CD4-positive, alpha-beta T cell treated with Interleukin-6 at 100 ng/mL for 8 hours (primary cell): ENCODE measurements at places on chromosomes 1 and 21.

GRCh38 chr21:46663754-46664153, 28.3 kb downstream of the PRMT2 start:
- DNase-seq, result no peak

DNA sequence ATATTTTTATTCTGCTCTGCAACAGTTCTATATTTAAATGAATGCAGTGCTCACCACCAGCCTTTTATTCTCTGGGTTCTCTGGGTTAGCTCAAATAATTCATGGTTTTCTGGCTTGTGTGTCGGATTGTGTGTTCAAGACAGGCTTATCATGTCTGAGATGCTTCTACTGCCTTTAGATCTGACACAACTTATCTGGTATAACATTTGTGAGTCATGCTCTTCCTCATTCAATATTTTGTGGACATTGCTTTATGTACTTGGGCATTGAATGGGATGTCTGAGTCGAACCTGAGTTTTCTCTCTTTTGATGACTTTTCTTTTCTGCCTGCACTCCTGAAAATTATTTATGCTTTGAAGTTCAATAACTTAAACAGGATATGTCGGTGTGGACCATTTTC, 17.6 kb upstream of the PKP1 start:
- no peak for DNase-seq

DNA sequence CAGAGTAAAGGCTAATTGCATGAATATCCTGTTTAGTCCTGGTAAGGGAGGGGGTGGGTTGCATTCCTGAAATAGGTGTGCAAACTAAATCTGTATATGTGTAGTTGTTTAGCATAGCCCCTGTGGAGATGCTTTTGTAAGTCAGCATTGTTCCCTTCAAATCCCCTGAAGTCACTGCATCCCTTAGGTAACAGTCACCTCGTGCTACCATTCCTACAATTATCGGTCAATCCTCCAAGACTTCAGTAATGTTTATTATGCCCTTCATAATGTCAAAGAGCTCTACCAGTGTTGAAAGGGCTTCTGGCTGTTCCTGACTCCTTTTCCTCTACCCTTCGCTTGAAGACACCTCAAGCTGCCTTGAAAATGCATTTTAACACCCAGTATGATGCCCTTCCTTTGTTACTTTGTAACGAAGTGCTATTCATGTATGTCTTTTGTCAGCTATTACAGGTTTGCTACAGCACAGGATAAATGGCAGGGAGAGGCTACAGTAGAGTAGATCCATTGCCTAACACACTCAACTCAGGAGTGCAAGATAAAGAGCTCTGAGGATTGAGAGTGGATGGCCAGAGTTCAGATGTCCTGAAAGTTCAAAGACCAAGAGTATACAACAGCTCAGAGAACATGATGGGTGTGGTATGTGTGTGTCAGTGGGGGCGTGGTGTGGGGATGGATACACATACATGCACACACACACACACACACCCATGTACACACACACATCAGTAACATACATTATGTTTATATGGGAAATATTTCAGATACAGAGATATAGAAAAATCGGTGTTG, 27.4 kb upstream of the FOXD3 start:
- no peak for DNase-seq

DNA sequence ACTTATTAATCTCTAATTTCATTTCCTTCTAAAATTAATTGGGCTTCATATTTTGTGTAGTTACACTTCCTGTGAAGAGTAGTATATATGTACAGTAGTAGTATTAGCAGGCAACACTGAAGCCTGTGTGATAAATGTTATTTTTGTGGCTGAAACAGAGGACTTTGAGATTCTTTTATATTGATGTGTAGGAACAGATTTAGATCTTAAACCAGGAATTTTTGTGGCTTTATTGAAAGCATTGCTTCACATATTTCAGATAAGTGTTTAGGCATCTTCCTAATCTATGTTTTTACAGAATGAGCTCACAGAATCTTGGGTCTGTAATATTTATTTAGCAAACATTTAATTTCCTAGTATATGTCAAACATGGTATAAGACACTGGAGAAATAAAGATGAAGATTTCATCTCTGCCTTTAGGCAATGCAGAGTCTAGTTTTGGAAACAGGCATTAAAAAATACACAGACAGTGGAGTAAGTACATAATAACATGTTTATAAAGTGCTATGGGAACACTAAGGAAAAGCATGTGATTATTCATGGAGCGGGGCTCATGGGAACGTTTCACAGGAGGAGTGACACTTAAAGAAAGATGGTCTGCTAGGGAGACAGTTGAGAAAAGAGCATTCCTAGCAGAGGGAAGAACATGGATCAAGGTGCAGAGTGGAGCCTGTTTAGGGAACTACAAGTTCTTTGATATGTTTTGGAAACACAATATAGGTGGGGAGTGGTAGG, 52.7 kb downstream of the MIGA1 start:
- no peak for DNase-seq

- DNase-seq, result no peak
Observed at GRCh38 chr1:82391712-82392111, 591.0 kb downstream of the ADGRL2 start.

DNA sequence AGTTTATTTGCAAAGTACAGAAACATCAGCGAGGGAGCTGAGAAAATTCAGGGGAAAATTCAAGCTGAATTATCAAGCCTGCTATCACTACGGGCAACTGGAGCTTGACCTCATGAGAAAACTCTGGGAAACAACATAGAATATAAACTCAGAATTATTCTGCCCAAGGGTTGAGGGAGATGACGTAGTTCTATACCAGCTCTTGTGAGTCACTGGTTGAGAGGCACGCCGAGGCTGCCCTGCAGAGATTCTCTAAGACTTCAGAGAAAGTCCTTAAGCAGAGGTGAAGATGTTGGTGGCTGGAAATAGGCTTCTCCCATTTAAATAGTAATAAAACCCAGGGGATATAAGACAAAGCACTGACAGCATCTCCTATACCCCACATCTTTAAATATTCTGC, 12.3 kb downstream of the SYDE2 start:
- DNase-seq, result no peak

- DNase-seq, result no peak
Observed at GRCh38 chr1:94093396-94093795, 27.6 kb downstream of the ABCA4 start.

GRCh38 chr1:2194319-2194897, at the start of gene FAAP20:
TSS of gene FAAP20 (minus strand) at chr1:2194772. CDS start at chr1:2194749, 23 bp downstream.
- peak; percentile 83 for DNase-seq

GRCh38 chr1:183841950-183842794, 37.3 kb downstream of the RGL1 start:
- peak; percentile 23 for DNase-seq

DNA sequence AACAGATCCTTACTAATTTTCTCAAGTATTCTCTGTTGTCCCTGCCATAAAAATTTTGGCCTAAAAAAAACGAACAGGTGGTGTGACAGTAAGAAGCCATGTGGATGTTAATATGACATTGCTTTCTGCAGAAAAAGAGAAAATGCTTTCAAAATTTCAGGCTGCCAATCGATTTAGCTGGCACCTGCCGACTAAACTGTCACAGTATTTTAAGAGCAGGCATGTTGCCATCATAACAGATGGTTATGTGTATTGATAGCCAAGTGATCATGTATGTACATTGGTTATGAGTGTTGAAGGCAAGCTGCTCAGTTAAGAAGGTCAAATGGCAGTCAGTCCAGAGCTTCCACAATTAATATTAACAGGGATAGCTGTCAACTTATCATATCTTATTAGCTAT, 1017.0 kb downstream of the MRPL39 start:
- DNase-seq, result no peak

DNA sequence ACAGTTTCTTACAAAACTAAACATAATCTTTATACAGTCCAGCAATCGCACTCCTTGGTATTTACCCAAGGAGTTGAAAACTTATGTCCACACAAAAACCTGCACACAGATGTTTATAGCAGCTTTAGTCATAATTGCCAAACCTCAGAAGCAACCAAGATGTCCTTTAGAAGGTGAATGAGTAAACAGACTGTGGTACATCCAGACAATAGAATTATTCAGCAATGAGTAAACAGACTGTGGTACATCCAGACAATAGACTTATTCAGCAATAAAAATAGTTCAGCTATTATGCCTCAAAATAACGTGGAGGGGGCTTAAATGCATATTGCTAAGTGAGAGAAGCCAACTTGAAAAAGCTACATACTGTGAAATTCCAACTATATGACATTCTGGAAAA, 87.0 kb upstream of the GALNT2 start:
- no peak for DNase-seq

- no peak for DNase-seq
Observed at GRCh38 chr1:169117599-169117998, 11.1 kb downstream of the ATP1B1 start.

DNA sequence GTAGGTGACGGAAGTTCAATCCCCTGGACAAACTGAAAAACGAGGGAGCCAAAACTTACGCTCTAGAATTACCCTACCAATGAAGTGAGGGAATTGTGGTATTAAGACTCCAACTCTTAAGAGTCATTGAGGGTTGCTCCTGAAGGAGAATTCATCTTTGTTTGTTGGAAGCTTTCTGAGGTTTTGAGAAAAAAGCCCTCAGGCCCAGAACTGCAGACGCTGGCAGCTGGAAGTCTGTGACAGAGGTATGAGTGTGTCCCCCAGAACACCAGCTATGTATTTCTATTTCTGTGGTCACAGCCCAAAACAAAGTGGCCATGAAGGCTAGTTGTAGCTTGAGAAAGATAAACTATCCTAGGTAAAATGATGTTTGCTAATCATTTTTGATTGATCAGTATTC, 438.8 kb upstream of the B3GALT2 start:
- DNase-seq, result no peak

DNA sequence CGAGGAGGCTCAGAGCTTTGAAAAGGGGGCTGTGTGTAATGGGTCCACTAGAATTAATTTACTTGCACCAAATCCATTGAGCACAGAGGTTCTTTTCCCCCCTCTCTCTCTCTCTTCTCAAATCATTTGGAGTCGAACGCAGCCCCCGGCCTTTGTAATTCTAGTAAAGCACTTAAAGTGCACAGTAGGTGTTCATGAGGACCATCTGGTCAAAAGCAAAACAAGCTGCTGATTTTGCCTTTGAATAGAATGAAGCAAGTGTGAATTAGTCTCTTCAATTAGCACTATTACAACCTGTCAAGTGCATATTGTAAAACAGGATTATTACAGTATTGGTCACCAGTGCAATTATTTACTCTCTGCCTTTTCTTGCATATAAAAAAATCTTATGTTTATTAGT, 259.9 kb downstream of the FAF1 start:
- DNase-seq, result no peak

DNA sequence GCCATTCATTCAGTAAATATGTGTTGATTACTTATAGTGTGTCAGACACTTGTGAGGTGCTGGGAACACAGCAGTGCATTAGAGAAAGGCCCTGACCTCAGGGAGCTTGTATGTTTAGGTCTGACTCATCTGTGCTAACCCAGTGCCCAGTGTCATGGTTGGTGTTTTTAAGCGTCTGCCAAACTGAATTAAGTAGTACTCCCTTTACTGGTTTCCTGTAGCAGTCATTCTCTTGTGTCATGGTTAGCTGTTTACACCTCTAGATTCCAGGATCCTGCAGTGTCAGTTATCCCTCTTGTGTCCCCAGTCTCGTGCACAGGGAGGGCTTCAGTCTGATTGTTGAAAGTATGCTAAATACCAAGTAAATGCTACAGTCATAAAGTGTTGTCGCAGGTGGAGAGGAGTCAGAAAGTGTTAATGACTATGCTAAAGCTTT, 14.2 kb downstream of the UCK2 start:
- DNase-seq, result no peak

- DNase-seq, result no peak
Observed at GRCh38 chr1:211472724-211473123, 19.2 kb downstream of the RD3 start.

DNA sequence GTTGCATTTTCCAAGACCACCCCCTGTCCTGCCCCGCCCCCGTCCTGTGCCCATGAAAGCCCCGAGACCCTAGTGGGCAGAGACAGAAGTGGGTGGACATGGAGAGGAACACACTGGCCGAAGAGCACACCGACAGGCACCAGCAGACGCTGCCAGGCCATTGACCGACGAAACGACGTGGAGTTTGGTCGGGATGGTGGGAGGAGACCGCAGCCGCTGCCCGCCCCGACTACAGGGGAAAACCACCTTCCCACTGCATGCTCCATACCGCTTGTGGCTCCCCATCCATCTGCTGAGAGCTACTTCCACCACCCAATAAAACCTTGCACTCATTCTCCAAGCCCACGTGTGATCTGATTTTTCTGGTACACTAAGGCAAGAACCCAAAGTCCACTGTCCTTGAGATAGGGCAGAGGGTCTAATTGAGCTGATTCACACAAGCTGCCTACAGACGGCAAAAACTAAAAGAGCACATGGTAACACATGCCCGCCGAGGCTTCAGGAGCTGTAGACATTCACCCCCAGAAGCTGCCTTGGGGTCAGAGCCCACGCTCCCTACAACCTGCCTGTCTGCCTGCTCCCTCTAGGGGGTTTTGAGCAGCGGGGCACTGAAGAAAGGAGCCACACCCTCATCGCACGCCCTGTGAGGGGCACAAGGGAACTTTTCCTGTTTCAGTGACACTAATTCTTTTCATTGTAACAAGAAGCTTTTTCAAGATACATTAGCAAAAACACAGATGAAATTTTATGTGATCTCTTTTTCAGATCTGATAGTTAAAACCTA, 81.2 kb upstream of the RAB3GAP2 start:
- DNase-seq, result no peak

GRCh38 chr1:118209648-118210047, 24.6 kb upstream of the SPAG17 start:
- no peak for DNase-seq

DNA sequence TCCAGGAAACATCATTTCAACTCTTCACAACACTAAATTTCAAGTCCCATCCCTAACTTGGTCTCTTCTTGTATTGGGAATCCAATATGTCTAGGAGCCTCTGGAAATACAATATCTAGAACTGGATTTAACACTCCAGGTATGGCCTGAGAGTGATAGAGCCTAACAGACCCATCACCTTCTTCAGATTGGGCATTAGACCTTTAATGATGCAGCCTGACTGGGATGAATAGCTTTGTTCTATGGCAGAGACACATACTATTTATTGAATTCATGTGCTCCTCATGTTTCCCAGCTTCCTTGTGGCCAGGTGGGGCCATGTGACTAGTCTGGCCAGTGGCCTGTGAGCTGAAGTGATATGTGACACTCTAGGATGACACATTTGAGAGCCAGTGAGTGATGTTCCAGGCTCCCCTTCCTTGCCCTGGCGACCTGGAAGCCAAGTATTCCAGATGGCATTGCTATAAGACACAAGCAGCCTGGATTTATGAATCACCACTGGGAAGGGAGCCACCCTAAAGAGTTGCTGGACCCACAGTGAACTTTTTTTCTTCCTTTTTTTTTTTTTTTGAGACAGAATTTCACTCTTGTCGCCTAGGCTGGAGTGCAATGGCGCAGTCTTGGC, 31.0 kb upstream of the POU3F1 start:
- no peak for DNase-seq

DNA sequence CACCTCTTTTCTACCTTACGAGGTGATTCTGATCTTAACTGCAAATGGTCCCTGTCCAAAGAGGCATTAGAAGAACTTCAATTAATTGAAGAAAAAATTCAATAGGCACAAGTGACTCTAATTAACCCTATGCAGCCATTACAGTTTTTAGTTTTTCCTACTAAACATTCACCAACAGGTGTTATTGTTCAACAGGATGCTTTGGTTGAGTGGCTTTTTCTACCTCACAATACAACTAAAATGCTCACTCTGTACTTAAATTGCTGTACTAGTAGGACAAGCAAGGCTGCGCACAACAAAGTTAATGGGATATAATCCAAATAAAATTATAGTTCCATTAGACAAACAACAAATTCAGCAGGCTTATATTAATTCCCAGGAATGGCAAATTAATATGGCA, 11.6 kb upstream of the PM20D1 start:
- DNase-seq, result no peak

GRCh38 chr1:111516005-111516535, 12.6 kb upstream of the ADORA3 start:
- peak; percentile 49 for DNase-seq

- DNase-seq, result no peak
Observed at GRCh38 chr1:183370399-183371058, 47.7 kb downstream of the NMNAT2 start.
